Thoracic aorta (tissue), 2 donors: ENCODE measurements at places on chromosomes 13 and 19.

GRCh38 chr19:32342695-32343094, 2.7 kb upstream of the ZNF507 start:
- DNase-seq, result no peak

DNA sequence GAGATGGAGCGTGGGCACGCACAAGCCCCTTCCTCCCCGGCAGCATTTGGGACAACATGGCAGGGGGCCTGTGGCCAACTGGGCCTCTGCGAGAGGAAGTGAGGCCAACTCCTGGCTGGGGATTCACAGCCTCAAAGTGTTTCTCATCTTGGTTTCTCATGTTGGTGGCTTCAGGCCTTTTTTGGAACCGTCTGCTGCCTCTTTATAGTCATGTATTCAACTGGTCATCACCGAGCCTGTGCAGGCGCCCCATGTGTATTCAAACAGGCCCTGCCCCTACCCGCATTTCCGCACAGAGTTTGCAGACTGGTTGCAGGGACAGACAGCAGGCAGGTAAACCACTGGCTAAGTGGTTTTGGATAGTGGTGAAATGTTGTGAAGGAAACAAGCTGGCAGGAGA, 17.3 kb upstream of the RELB start:
- DNase-seq, result no peak

GRCh38 chr13:80881942-80882445, 541.1 kb upstream of the SPRY2 start:
- no peak for DNase-seq

- DNase-seq, result no peak
Observed at GRCh38 chr13:40999416-40999815, 19.7 kb downstream of the ELF1 start.

GRCh38 chr13:104694397-104694796, 1628.2 kb upstream of the SLC10A2 start:
- no peak for DNase-seq

DNA sequence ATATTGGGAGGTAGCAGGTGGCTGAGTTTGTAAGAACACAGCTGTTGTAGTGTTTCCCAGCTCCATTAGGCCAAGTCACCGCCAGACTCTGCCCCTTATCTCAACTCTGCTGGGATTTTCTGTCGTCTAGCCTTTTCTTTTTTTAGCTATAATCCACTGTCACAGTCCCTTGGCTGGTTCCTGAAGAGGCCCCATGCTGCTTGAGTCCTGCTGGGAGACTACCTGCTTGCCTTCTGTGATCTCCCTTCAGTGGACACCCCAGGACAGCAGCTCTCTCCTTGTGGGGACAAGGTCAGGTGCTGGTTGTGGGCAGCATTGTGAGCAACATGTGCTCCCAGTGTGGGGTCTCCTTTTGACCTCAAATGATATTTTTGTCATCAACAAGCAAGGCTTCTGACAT, 195.0 kb upstream of the ATXN8OS start:
- DNase-seq, result no peak

DNA sequence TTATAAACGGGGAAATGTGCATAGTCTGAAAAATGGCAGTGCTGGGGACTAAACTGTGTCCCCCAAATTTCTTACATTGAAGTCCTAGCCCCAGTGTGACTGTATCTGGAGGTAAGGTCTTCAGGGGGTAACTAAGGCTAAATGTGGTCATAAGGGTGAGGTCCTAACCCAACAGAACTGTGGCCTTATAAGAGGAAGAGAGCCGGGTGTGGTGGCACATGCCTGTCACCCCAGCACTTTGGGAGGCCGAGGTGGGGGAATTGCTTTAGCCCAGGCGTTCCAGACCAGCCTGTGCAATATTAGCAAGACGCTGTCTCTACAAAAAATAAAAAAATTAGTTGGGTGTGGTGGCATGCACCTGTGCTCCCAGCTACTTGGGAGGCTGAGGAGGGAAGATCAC, 17.8 kb downstream of the PROZ start:
- no peak for DNase-seq

DNA sequence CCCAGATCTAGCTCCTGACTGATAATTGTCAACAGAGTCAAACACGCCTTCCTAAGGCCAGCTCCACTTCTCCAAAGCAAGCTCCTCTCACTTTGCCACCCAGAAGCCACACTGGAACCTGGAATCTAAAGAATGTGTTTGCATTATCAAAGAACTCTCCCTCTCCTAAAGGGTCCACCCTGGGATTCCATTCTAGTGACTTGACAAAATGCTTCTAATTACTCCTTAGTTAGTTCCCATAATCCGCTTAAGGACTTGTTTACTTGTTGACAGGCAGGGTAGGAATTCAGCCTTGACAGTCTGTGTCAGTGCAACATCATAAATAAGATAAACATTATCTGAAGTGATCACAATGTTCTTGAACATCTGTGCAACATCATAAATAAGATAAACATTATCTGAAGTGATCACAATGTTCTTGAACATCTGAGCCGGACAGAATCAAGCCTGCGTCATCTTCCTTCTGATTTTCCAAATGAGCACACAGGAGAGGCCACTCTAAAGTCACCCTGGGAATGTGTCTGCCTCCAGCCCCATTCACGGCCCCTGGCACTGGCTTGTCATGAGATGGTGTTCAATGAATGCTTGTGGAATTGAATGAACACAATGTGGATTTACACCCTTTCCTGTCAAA, 512.1 kb downstream of the IRS2 start:
- no peak for DNase-seq

GRCh38 chr19:1151917-1152587, 22.0 kb downstream of the SBNO2 start:
- DNase-seq, result no peak

GRCh38 chr19:12838182-12838885, at the start of gene MAST1:
MAST1 (plus strand) TSS chr19:12838515; CDS start chr19:12838573, 58 bp downstream.
- no peak for DNase-seq

GRCh38 chr19:41377977-41378709, 1.8 kb downstream of the TMEM91 start:
- no peak for DNase-seq

DNA sequence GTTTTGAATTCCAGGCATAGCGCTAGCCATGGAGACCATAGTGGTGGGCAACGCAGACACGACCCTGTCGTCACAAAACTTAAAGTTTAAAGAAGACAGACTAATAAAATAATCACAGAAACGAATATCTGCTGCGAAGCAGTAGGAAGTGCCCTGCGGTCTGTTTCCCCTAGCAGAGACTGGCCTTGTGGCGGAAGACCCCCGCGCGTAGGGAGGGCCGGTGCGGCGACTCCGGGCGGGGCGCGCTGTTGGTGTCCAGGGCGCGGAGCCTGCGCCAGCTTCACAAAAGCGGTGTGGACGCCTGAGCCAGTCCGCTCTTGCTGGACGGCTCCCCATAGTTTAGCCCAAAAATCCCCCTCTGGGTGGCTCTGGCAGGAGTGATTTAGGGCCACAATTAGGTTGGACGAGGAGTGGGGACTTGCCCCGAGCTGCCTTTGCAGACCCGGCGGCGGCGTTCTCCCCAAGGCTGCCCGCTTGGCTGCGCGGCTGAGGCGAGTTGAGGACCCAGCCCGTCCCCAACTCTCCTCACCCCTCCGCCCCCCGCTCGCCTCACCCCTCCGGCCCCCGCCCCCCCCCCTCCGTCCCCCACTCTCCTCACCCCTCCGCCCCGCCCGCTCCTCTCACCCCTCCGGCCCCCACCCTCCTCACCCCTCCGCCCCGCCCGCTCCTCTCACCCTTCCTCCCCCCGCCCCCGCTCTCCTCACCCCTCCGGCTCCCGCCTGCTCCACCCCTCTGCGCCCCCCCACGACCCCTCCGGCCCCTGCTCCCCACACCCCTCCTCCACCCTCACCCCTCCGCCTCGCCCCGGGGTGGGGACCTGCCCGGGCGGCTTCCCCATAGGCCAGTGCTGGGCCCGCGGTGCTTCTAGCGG, 14.2 kb upstream of the LATS2 start:
- no peak for DNase-seq

- DNase-seq, result no peak
Observed at GRCh38 chr13:109199280-109199679, 569.9 kb downstream of the MYO16 start.

- DNase-seq, result no peak
Observed at GRCh38 chr19:3368848-3369336, 2.5 kb downstream of the NFIC start.

GRCh38 chr13:52053460-52053859, 29.0 kb downstream of the UTP14C start:
- no peak for DNase-seq

DNA sequence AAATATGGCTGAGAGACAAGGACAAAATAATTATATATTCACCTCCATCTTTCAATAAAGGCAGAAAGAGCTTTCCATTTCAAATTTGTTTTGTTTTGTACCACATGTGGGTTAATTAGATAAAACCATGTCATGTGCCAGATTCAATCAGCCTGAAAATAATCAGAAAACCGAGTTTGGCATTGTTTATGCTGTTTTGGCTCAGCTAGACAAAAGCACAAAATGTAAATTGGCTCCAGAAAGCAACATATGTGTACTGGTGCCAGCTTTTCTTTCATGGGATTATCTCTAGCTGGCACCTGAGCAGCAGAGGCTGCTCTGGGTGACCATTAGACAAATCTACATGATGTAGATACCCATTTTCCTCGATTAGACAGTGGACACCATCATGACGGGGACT, 9.2 kb upstream of the DNAJC15 start:
- DNase-seq, result no peak

- no peak for DNase-seq
Observed at GRCh38 chr13:109938255-109938936, 152.0 kb upstream of the IRS2 start.

DNA sequence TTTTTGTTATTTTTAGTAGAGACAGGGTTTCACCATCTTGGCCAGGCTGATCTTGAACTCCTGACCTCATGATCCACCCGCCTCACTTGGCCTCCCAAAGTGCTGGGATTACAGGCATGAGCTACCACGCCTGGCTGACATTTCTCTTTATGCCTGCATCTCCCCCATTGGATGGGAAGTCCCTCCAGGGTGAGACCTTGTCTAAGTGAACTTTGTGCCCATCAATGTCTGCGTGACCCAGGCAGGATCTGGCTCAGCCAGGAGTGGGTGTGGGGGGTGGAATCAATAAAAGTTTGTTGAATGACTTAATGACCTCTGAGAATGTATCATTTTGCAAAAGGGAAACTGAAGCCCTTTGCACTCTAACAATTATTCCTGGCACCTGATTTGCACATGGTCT, 1.8 kb upstream of the ARRDC5 start:
- DNase-seq, result no peak

DNA sequence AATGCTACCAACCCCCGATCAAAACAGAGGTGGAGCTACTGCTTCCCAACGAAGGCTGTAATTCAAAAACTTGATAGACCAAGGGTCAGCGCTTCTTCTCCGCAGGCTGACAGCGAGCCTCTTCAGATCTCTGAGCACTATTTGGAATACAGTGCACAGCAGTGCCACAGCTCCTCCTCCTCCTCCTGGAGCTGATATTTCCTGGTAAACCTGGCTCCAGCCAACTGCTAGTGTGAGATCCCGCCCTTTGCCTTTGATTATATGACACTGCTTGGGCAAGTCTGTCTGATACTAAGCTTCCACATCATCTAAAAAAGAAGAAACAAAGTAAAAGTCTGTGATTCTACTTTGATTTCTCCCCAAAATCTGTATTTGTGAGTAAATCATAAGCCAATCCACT, 710.5 kb downstream of the DACH1 start:
- no peak for DNase-seq

DNA sequence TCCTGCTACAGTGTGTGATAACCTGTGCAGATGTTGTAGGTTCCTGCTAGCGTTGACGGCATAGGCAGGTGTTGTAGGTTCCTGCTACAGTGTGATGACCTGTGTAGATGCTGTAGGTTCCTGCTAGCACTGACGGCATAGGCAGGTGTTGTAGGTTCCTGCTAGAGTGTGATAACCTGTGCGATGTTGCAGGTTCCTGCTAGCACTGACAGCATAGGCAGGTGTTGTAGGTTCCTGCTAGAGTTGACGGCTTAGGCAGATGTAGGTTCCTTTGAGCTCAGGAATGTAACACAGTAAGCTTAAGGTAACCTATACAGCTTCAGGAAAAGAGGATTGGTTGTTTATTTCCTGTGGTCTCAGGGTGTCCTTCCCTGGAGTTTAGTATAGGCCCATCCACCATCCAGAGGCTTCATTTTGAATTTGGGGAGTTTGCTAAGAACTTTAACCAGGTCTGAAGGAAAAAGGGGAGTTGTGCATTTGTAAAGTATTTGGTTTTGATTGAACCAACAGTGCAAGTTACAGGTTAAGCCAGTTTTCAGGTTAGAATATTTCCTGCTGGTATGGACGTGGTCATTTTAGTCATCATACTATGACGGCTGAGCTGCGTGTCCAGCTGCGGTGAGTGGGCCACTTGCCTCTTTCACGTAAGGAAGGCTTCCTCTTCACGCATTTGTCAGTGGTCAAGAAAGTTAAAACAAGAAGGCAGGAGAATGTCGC, 53.8 kb downstream of the ATP11A start:
- no peak for DNase-seq

DNA sequence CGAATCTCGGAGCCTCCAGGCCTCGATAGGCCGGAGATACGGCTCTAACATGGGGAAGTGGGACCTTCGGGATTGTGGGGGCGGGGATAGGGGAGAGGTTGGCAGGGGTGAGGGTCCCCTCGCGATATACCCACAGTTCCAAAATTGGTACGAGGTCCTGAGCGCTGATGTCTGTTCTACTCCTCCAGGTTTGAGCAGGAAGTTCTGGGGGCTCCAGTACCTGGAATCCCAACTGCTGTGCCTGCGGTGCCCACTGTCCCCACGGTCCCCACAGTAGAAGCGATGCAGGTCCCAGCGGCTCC, 447 bp downstream of the RBM42 start:
- no peak for DNase-seq

DNA sequence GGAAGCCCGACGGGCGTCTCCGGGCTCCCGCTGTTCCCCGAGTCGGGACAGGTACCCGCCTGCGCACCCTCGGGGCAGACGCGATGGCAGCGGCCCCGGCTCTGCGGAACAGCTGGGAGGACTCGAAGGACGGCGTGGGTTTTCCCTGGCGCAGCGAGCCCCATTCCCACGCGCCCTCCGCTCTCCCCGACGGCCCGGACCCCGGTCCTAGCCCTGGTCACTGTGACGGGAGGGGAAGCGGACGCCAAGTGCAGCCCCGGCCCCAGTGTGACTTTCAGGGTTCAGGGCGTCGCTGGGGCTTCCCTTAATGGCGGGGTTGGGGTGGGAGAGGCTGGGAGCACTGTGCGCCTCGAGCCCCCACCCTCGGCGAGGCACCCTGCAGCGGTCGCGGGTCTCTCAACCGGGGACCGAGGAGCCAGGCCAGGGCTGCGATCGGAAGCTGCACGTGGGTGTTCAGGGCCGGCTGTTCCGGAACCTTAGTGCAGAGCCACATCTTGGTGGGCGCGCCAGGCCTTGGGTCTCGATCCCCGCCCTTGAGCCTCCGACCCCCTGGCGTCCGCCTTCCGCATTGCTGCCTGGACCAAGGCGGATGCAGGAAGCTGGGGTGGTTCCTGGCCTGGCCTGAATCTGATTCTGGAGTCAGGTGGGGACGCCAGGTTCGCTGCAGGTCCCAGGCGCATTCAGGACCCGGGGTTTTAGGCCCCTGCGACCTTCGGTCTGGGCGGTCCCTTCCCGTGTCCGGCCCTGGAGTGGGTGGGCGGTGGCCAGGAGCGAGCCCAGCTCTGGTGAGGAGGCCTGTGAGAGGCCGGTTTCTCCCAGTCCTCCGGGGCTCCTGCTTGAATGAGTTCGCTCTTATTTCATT, 3.5 kb downstream of the LGALS7B start:
- no peak for DNase-seq
